NCI-H526 treated with DMSO at 0.1 percent for 48 hours (cell line): ENCODE measurements at places on chromosomes 4 and X.

DNA sequence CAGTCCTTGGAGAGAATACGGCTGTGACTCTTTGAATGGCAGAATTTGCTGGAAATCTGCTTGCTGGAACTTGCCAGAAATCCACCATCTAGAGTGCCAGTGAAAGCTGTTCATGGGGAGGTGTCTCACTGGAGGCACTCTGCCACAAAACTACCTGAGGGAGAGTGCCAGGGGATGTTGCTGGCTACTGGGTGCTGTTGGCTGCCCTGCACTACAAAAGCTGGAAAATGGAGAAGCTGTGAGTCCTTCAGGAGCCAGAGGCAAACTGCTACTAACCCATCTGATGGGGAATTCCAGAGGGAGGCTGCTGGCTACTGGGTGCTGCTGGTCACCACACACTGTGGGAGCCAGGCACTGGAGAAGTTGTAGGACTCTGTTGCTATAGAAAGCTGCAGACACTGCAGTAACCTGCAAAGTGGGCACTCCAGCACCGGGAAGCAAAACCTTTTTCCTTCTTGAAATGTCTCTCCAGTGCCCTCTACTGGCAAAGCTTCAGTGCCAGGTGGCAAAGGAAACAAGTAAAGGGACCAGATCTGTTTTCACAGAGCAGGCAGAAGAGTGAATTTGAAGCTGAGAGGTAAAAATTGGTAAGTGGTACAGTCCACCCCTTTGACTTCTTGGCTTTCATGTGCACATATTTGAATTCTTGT, 47.8 kb upstream of the HSD17B10 start:
- DNase-seq: peak; percentile 31

DNA sequence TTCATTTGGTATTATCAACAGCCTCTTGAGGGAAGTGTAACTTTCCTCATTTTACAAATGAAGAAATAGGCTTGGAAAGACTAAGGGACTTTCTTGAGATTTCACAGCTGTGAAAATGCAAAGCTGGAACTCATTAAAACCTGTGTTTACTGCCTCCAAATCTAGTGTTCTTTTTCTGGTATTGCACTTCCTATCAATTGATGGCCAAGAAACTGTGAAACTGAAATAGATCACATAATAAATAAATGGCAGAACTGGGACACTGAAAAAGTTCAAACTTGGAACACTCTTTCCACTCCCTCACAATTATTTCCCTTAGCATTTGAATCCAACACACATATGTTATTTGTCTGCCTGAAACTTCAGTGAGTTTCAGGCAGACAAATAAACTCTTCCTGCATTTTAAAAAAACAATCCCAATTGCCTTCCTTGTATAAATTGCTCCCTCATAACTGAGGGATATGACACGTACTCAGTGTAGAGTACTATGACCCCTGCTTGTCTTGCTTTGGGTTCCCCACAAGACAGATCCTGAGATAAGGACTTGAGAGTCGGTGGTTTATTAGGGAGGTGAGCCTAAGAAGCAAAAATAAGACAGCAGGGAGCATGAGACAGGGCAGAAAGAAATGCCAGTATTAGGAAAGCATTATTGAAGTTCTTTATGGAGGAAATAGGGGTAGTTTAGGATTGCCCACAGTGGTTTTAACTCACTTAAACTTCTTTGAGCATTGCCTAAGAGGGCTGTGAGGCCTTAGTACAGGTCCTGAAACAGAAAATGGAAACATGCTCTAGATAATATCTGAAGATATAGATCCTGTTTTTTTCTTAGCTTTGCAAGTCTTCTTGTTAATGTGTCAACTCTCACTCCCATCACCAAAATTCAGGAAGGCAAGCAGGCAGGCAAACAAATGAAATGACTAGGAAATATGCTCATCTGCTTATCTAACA, 33.9 kb downstream of the RTL3 start:
- DNase-seq: no peak

GRCh38 chr4:188551156-188551555, 411.9 kb downstream of the TRIML1 start:
- DNase-seq: no peak

DNA sequence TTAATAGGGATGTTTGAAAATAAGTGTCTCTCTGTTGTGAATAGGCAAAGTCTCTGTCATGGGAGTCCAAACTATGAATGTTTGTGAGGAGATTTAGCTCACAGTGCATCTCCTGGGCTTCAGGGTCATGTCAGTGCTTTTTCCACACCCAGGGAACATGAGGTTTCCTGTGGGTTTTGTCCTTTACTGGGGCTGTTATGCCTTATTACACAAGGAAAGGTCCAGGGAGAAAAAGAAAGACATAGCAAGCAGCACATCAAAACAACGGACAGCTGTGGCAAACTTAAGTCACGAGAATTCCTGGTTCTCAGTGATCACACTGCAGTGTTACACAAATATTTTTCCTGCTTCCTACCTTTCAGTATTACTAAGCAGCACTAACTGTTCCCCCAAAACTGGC, 99.4 kb downstream of the MBNL3 start:
- DNase-seq: no peak
